ENCODE measurements at places on chromosomes 11 and 22. TPM values are rescaled to one million over a fixed set of nuclear protein-coding genes. Genes with fewer than 3 reads are reported as not detected.

Gene CARNS1
- 17.2 TPM for total RNA-seq

Gene LAYN
- total RNA-seq, result 11.0 TPM

Gene EP300
- 57.9 TPM for total RNA-seq

Gene MRPL16
- total RNA-seq, result 23.5 TPM

Gene P2RY6
- total RNA-seq, result 2.1 TPM

Gene GAB4
- total RNA-seq, result not detected

Gene CD3E
- not detected for total RNA-seq

All from skeletal muscle tissue (tissue), 5 donors.